Type B pancreatic cell (in vitro differentiated cells): ENCODE measurements at places on chromosomes 13 and 19. TPM values are rescaled to one million over a fixed set of nuclear protein-coding genes. Genes with fewer than 3 reads are reported as not detected.

Gene NLRP4
- total RNA-seq = not detected in 2 replicates

Gene TSSK6
- total RNA-seq = 1.5 and 2.3 TPM in 2 replicates

Gene LSR
- 78.5 and 155 TPM in 2 replicates for total RNA-seq

Gene ZSCAN1
- 0.95 and 1.9 TPM in 2 replicates for total RNA-seq

Gene EDNRB
- 2.1 and 18.2 TPM in 2 replicates for total RNA-seq

Gene TDRD12
- 0.24 TPM in 2 replicates for total RNA-seq

Gene PTH2
- total RNA-seq = not detected in 2 replicates

Gene FXYD1
- total RNA-seq = 2.0 and 5.3 TPM in 2 replicates

Gene DAND5
- not detected in 2 replicates for total RNA-seq

Gene PRR22
- total RNA-seq = 3.3 and 5.2 TPM in 2 replicates

Gene SERTM1
- total RNA-seq = 0.62 and 6.5 TPM in 2 replicates

Gene FLT1
- 0.79 and 1.3 TPM in 2 replicates for total RNA-seq

Gene NBEA
- 7.2 and 20.8 TPM in 2 replicates for total RNA-seq

Gene NAPSA
- total RNA-seq = 2.3 and 6.0 TPM in 2 replicates

Gene ERICH6B
- total RNA-seq = not detected in 2 replicates

Gene CCDC8
- 22.1 and 29.3 TPM in 2 replicates for total RNA-seq

Gene OVOL3
- not detected in 2 replicates for total RNA-seq

Gene POU2F2
- 0.57 and 1.7 TPM in 2 replicates for total RNA-seq

Gene EIF3K
- 274 and 310 TPM in 2 replicates for total RNA-seq

Gene KLK2
- 0.43 TPM in 1 of 2 replicates, not detected in the other for total RNA-seq

Gene ZNF432
- total RNA-seq = 12.7 and 19.1 TPM in 2 replicates

Gene FCGBP
- 7.8 and 10.0 TPM in 2 replicates for total RNA-seq

Gene DMKN
- total RNA-seq = 70.9 and 141 TPM in 2 replicates

Gene ICAM4
- total RNA-seq = 2.8 and 5.3 TPM in 2 replicates

Gene PTPRH
- 3.9 and 4.3 TPM in 2 replicates for total RNA-seq

Gene C5AR1
- total RNA-seq = 0.93 and 1.0 TPM in 2 replicates

Gene KMT5C
- total RNA-seq = 26.9 and 32.9 TPM in 2 replicates

Gene LYL1
- 0.19 TPM in 1 of 2 replicates, not detected in the other for total RNA-seq

Gene OR7A5
- not detected in 2 replicates for total RNA-seq

Gene BEST2
- total RNA-seq = 0.14 TPM in 1 of 2 replicates, not detected in the other

Gene SMIM24
- 7.0 and 21.9 TPM in 2 replicates for total RNA-seq

Gene LGALS4
- total RNA-seq = 33.4 and 104 TPM in 2 replicates

Gene ZNF442
- total RNA-seq = 2.4 and 5.1 TPM in 2 replicates

Gene EGLN2
- 83.4 and 83.8 TPM in 2 replicates for total RNA-seq

Gene TNFSF9
- 1.3 and 3.4 TPM in 2 replicates for total RNA-seq

Gene ZNF296
- total RNA-seq = 2.2 and 3.7 TPM in 2 replicates

Gene RFXANK
- 79.7 and 103 TPM in 2 replicates for total RNA-seq

Gene ZNF180
- 11.3 and 12.4 TPM in 2 replicates for total RNA-seq

Gene LGALS7
- total RNA-seq = 1.8 and 1.9 TPM in 2 replicates

Gene MAP4K1
- total RNA-seq = 2.4 and 16.8 TPM in 2 replicates

Gene NLRP11
- total RNA-seq = not detected in 2 replicates

Gene ZNF480
- 16.8 and 26.2 TPM in 2 replicates for total RNA-seq

Gene MCEMP1
- total RNA-seq = not detected in 2 replicates

Gene CAPS
- 13.9 and 14.1 TPM in 2 replicates for total RNA-seq

Gene MBD3L3
- total RNA-seq = not detected in 2 replicates

Gene IGFL2
- total RNA-seq = 104 and 441 TPM in 2 replicates

Gene CGB8
- total RNA-seq = 9.4 TPM in 1 of 2 replicates, not detected in the other

Gene SLAIN1
- 22.4 and 27.7 TPM in 2 replicates for total RNA-seq

Gene LRRC63
- total RNA-seq = 0.24 and 0.29 TPM in 2 replicates

Gene TMEM150B
- 1.2 and 1.6 TPM in 2 replicates for total RNA-seq
